ENCODE measurements at places on chromosomes 12 and 14. TPM values are rescaled to one million over a fixed set of nuclear protein-coding genes. Genes with fewer than 3 reads are reported as not detected.

- no peak for DNase-seq
Observed at GRCh38 chr12:124695861-124696260, 128.4 kb upstream of the NCOR2 start.

DNA sequence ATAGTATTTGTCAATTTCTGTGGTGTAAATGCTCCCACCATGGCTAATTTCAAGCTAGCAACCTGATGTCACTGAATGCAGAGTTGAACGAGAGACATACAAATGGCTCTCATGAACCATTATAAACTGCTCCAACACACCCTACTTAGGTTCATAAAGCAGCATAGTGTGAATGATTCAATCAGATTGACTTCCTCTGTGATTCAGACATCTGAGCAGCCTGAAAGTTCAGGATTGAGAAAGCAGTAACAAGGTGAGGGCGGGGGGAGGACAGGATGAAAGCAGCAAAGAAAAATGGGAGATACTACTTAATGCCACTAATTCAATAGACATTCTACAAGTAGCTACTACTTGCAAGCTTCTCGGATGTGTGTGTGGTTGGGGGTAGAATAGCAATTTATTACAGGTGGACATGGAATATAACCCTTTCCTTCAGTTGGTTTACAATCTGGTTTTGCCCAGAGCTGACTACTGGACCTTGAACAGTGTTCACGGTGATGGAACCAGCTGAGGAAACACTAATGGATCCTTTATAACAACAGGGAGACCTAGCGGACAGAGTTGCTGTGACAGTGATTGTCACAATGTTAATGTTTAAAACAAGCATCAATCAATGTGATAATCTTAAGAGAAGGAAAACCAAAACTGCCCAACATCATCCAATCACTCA is 52.5 kb upstream of the PELI2 start:
- no peak for DNase-seq

DNA sequence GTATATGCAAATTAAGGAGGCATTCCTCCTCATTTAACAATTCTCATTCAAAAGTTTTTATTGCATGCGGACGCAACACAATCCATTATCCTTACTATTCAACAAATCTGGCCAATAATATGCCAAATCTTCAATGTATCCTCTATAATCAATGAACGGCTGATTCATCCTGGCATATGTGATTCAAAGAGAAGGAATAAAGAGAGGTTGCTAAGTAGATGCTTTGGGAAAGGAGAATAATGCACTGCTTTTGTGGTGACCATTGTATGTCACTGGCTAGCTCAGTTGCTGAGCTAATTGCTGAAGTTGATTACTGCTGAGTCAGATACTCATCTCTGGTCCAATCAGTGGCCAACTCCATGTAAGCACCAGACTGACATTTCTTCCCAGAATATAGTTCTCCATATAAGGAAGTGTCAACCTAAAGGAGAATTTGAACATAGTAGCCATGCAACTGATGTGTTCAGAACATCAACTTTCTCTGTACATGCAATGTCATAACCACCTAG is 148.0 kb downstream of the PDZRN4 start:
- DNase-seq, result no peak

ERH gene
- polyA plus RNA-seq, result 157 TPM

JDP2 gene
- 3.3 TPM for polyA plus RNA-seq
